ENCODE measurements at places on chromosomes 16 and 17.

GRCh38 chr17:72890711-72891110 lies 201.8 kb downstream of the SLC39A11 start:
- DNase-seq: no peak

- DNase-seq: no peak
Observed at GRCh38 chr17:29977836-29978235, 36.4 kb downstream of the EFCAB5 start.

DNA sequence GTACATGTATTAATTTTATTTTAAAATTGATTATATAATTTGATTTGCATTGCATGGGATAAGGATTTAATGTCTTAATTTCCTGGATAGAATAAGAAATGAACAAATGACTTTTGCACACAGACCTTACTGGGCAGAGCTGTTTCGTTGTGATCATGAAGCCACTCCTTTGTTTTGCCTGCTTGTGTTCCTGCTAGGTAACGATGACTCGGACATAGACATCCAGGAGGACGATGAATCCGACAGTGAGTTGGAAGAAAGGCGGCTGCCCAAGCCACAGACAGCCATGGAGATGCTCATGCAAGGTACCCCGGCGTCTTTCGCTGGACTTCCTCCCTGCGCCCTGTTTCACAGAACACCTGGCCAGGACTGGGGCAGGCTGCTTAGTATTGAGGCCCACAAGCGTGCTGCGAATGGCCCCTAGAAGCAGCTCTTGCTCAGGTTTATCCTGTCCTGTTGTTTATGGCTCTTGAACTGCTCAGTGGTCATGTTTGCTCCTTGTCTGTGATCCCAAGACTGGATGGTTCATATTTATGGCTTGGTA lies 29.6 kb downstream of the CLUAP1 start:
- DNase-seq: no peak

DNA sequence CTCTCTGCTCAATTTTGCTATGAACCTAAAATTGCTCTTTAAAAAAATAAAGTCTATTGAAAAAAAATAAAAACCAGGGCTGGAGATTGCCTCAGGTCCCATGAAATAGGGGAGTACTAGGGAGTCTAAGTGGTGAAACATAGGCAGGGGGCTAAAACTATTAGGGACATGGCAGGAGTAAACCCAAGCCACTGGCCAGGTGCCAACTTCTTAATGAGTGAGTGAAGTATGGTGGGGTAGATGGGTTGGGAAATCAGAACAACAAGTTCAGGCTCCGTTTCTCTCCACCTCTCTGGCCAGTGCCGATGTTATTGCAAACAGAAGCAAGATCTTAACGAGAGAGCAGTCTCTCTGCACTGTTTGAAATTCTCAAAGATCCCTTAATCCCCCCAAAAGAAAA lies 322.4 kb upstream of the CDH5 start:
- no peak for DNase-seq

- no peak for DNase-seq
Observed at GRCh38 chr17:77498091-77498741, 357.4 kb downstream of the SEC14L1 start.

DNA sequence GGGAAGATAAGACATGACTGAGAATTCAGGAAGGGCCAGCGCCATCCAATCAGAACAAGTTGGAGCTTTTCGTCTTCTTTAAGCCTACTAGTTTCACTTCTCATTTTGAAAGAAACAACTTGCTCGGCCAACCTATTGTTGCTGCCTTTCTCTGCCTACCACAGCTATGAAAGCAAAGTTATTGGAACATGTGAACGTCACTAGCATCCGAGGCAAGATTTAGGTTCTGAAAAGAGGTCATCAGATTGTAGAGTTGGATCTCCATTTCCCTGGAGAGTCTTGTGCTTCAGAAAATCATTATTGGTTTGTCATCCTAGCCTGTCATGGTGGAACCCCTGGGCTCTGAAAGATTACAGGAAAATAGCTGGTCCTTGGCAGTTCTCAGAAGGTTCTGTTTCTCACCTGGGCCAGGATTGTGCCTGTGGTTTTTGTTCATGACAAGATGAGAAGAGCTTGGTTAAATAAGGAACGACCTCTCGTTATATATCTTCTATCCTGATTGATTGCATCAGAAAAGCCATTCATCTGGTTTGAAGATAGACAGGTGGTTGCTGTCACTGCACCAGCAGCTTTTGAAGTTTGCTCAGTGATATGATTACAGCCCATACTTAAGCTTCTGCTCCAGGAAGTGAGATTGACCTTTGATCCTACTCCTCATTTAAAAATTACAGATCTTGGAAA lies 25.3 kb downstream of the CDH13 start:
- DNase-seq: no peak

- no peak for DNase-seq
Observed at GRCh38 chr16:3536851-3537250, 36.0 kb downstream of the CLUAP1 start.

DNA sequence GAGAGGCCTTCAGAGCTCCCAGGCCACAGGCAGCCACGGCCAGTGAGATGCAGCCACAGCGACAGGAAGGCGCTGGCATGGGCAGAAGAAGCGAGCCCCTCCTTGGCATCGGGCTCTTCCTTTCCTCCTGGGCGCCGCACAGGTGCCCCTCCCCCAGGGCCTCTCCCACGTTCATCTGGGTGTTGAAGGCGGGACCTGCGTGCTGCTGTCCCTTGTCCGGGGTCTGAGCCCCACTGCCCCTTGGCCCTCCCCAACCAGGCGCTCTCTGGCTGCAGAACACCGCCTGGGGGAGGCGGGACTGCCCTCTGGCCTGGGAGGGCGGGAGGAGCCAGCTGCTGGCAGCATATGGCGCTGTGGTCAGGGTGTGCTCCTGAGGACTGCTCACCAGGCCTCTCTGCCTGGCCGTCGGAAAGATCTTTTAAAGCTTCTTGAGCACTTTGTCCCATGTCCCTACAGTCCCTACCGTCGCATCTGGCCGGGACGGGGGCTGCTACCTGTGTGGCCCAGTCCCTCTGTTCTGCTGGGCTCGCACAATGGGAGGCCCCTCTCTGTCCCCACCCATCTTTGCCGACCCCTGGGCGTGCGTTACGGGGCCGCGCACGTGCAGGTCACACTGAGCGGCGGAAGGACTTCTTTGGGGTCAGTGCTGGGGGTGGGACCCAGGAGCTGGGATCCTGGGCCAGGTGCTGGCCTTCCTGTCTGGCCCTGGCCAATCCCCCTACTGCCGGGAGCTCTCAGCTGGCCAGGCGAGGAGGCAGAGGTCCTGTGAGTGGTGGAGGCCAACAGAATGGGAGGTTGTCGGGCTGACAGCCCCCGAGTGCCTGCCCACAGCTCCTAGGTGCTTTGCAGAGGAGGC lies 1.7 kb downstream of the SLC25A10 start:
- no peak for DNase-seq

DNA sequence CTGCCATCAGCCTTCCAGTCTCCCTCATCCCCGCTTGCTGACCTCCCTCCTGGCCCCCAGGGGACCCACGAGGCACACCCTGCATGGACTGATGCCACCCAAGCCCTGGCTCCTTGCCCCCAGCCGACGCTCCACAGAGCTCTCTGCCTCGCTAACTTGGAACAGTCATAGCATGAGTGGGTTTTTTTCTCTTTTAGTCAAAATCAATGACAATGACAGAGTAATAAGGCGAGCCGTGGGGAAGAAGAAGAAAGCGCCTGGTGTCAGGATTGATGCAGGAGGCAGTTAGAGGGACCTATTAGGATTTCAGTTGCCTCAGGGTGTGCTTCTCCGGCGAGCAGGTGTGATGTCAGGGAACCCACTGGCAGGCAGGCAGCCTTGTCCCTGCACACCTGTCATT lies 176.3 kb upstream of the TNRC6C start:
- DNase-seq: no peak

DNA sequence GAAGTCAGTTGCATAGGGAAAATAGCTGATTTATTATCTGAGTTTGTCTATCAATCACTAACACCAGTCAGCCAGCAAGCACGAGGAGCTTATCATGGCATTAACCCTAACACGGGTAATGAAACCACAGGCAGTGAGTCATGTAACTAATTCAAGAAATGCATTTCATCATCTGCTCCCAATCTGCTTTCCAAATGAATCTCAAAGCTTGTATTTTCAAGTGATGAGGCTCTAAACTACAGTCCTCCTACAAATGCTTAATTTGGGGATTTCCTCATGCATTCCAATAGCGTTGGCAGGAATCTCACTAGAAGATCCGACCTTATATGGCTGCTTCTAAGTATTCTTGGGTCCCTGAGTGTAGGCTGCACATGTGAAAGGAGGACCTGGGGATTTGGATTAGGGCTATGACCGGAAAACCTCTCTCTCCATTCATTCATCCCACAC lies 118.4 kb upstream of the HSBP1 start:
- DNase-seq: no peak

GRCh38 chr16:19659554-19659953 lies 58.5 kb downstream of the KNOP1 start:
- no peak for DNase-seq

DNA sequence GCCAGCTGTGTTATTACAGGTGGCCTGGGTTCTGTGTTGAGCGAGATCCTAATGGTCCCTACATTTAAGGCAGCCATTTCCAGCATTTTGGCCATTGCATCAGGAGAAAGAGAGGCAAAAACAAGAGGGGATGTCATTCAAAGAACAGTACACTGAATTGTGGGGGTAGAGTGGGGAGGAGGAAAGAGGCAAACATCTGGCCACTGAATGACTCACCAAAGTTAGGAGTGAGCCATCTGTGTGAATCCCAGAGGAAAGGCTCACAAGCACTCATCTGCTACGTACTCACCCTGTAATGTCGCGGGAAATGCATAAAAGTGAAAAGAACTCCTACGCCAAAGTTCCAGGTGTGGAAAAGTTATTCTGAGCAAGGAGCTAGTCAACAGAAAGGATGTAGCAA lies 16.7 kb downstream of the KRABD2 start:
- DNase-seq: no peak

GRCh38 chr16:58025351-58026138 lies at the start of gene MMP15:
Gene MMP15, plus strand, starts transcription at chr16:58025754. Its CDS starts 597 bp downstream, at chr16:58026351.
- peak; percentile 76 for DNase-seq

DNA sequence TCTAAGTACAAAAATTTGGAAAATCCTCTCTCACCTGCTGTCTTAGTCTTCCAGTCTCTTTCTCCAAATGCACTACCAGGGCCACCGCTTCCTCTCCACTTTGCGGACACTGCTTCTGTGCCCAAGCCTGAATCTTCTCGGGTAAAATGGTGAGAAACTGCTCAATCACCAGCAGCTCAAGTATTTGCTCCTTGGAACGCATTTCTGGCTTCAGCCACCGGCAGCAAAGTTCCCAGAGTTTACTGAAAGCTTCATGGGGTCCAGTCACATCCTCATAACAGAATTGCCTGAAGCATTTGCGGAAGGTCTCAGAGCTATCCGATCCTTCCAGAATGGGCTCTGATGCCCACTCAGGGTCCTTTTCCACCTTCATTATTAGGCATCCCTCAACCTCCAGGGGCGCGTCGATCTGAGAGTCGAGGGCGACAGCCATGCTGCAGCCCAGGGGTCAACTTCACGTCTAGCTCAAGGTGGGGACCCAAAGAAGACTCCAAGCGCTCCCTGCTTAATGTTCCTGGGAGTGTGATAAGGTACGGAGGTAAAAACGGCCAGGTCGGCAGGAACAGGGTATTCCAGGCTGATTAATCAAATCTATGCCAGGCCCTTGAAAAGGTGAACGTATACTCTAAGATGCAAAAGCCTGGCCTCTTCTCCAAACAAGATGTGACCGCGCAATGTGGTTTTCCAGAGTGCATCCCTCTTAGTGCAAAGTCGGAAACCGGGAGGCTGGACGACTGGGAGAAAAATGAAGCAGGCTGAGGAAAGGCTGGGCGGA lies 763 bp downstream of the ZKSCAN2 start:
- DNase-seq: peak; percentile 8

- DNase-seq: no peak
Observed at GRCh38 chr17:31917065-31917529, 15.6 kb upstream of the UTP6 start.

- no peak for DNase-seq
Observed at GRCh38 chr17:44202756-44203155, 3.1 kb upstream of the ATXN7L3 start.

DNA sequence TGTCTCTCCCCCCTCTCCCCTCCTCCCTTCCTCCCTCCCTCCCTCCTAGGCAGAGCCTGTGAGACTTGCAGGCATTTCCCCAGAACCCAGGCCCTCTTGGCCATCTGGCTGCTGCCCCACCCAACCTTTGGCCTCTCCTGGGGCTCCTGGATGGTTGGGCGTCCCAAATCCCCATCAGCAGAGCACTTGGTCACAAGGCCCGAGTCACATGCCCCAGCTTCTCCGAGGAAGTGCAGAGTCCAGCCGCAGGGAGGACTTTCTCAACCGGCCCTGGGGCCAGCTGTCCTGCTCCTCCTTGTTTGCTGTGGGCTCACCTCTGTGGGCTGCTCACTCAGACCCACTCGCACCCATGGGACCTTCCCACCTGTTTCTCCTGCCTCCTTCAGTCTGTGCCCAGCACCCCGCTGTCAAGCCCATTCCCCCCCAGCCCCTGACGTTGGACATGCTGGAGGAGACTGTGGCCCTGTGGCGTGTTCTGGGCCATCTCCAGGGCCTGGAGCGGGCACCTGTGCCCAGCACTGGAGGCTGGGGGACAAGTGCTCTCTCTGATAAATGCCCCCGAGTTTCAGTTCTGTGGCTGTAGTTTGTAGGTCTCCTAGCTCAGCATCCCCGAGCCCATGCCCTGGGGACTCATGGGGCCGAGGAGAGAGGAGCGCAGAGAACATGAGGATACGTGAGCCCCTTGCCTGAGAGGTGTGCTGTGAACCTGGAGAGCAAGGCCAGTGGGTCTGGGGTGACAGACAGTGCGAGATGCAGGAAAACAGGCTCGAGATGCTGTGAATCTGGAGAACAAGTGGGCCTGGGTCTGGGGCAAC lies 42.3 kb upstream of the ZNF750 start:
- DNase-seq: no peak

DNA sequence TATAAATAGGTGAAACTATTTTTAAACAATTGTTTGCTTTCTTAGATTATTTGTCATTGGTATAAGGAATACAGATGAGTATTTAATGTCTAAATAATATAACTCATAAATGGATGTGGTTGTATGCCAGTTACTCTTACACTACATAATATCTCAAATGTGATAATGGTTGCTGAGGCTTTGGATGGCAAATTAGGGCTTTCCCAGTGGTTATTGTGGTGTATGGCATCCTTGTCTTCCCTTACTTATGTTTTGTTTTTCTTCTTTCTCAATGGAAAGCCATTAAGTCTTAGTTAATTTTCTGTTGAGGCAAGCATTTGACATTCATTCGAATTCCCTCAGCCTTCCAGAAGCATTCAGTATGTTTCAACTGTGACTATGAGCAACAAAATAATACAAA lies 10.5 kb downstream of the OMG start:
- DNase-seq: no peak

- DNase-seq: no peak
Observed at GRCh38 chr17:70096861-70097260, 21.8 kb downstream of the KCNJ16 start.

DNA sequence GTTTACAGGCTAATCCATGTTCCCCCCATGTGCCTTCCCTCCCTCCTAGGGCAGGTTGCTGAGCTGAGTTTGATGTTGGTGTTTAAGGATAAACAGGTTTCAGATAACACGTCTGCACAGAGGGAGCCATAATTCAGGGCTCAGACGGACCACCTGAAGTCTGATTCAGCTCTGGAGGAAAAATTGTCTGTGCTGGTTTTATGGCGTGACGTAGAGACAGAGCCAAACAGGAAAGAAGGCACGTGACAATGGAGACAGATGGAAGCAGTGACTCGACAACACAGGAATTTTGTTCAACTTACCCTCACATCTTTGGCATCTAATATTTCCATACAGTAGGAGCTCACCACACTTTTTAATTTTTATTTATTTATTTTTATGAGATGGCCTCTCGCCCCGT lies 10.7 kb upstream of the USP10 start:
- no peak for DNase-seq
